ENCODE measurements at places on chromosomes 5 and 9. TPM values are rescaled to one million over a fixed set of nuclear protein-coding genes. Genes with fewer than 3 reads are reported as not detected.

DNA sequence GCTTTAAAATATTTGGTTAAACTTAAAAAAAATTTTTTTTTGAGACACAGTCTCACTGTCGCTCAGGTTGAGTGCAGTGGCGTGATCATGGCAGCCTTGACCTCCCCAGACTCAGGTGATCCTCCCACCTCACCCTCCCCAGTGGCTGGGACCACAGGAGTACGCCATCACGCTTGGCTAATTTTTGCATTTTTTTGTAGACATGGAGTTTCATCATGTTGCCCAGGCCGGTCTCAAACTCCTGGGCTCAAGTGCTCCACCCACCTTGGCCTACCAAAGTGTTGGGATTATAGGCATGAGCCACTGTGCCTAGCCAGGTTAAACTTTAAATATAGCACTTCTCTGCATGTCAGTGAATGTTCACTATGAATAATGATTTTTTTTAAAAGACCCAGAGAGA lies 224.5 kb upstream of the RFX3 start:
- H3K27ac ChIP-seq: no peak overlapping the region
- H3K36me3 ChIP-seq: no peaks in the 10 kb centered on the region
- H3K4me1 ChIP-seq: no peaks in the 10 kb centered on the region
- H3K27me3 ChIP-seq: no peaks in the 10 kb centered on the region
- no peak for DNase-seq

DNA sequence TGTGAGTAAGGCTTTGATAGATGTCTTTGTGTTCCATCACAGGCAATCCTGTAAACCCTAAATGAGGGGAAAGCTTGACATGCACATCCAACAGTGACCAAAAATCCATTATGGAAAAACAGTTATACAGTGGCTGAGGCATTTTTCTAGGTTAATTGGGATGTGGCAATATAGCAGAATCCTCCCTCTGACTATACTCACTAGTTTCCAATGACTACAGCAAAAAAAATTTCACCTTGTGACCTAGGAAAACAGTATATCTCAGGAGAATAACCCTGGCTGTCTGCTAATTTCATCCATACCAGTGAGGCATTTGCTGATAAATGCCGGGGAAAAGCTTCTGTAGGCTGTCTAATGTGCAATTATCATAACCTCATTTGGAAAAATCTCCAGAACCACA lies 49.9 kb upstream of the SNCAIP start:
- H3K4me1 ChIP-seq: no peaks in the 10 kb centered on the region
- no peaks in the 10 kb centered on the region for H3K27me3 ChIP-seq
- DNase-seq: no peak
- H3K4me3 ChIP-seq: no peak overlapping the region
- no peak overlapping the region for H3K27ac ChIP-seq

- H3K4me3 ChIP-seq: no peak overlapping the region
- H3K36me3 ChIP-seq: no peaks in the 10 kb centered on the region
- H3K27ac ChIP-seq: no peak overlapping the region
These were observed 521.7 kb downstream of the RAB3C start for GRCh38 chr5:59104400-59105127.

DNA sequence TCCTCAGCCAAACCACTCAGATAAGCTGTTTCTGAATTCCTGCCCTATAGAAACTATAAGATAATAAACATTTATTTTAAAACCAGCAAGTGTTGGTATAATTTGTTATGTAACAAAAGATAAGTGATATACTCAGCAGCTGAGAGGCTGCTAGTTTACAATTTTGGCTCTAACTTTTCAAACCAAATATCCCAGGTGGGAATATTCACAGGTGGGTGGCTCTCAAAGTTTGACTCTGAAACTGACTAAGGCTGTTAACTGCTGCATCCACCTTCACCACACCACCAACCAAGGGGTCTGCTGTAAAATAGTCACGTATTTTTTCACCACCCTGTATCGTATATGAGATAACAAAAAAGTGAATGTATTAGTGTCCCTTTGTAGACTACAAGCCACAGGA lies 9.7 kb upstream of the ZNF366 start:
- H3K36me3 ChIP-seq: no peaks in the 10 kb centered on the region
- no peak overlapping the region for H3K27ac ChIP-seq
- H3K4me1 ChIP-seq: no peaks in the 10 kb centered on the region
- DNase-seq: no peak

- H3K4me3 ChIP-seq: no peak overlapping the region
- H3K27me3 ChIP-seq: no peaks in the 10 kb centered on the region
These were observed 80.2 kb downstream of the KCNIP1 start for GRCh38 chr5:170584003-170584402.

The IPO11 gene
- 20.9 TPM for polyA plus RNA-seq

- H3K27me3 ChIP-seq: no peaks in the 10 kb centered on the region
- no peak for DNase-seq
- H3K36me3 ChIP-seq: no peaks in the 10 kb centered on the region
- peaks cover 4% of the 10 kb centered on the region for H3K4me1 ChIP-seq
- H3K27ac ChIP-seq: no peak overlapping the region
- H3K4me3 ChIP-seq: no peak overlapping the region
These were observed 78.5 kb upstream of the TBC1D2 start for GRCh38 chr9:98333703-98334582.

GRCh38 chr5:146111409-146111808 lies 6.0 kb upstream of the PLAC8L1 start:
- H3K4me1 ChIP-seq: no peaks in the 10 kb centered on the region
- H3K27me3 ChIP-seq: no peaks in the 10 kb centered on the region
- DNase-seq: no peak

DNA sequence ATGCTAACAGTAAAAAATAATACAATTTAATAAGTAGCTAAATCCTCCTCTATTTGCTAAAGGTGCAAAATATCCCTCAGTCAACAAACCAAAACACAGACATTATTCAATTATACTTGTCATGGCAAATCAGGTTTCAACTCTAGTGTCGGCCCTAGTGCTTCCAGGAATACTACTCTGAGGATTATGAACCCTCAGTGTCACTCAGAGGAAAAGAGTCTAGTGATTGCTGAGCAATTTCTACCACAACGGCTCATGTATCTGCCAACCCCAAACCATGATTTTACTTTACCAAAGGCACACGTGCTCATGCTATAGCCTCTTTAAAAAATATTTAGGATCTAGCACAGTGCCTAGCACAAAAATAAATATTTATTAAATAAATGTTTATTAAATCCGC lies 21.0 kb downstream of the RICTOR start:
- no peaks in the 10 kb centered on the region for H3K4me1 ChIP-seq
- no peaks in the 10 kb centered on the region for H3K27me3 ChIP-seq
- no peak overlapping the region for H3K27ac ChIP-seq
- DNase-seq: no peak
- no peaks in the 10 kb centered on the region for H3K36me3 ChIP-seq
- no peak overlapping the region for H3K4me3 ChIP-seq

GRCh38 chr9:78297672-78297961 lies 692 bp downstream of the PSAT1 start:
- H3K27ac ChIP-seq: no peak overlapping the region
- H3K36me3 ChIP-seq: no peaks in the 10 kb centered on the region
- H3K4me3 ChIP-seq: peak overlapping the region; percentile 62
- peaks cover 23% of the 10 kb centered on the region for H3K27me3 ChIP-seq
- H3K4me1 ChIP-seq: peaks cover 9% of the 10 kb centered on the region
- no peak for DNase-seq

- H3K27me3 ChIP-seq: no peaks in the 10 kb centered on the region
- no peak overlapping the region for H3K27ac ChIP-seq
- peaks cover 8% of the 10 kb centered on the region for H3K36me3 ChIP-seq
- no peak overlapping the region for H3K4me3 ChIP-seq
These were observed 19.8 kb downstream of the NACC2 start for GRCh38 chr9:136075134-136075841.

The SLC22A4 gene
- 9.6 TPM for polyA plus RNA-seq

- peak; percentile 36 for DNase-seq
- H3K4me3 ChIP-seq: no peak overlapping the region
- H3K36me3 ChIP-seq: no peaks in the 10 kb centered on the region
- no peaks in the 10 kb centered on the region for H3K27me3 ChIP-seq
- H3K4me1 ChIP-seq: peaks cover 21% of the 10 kb centered on the region
- H3K27ac ChIP-seq: no peak overlapping the region
These were observed 128.7 kb downstream of the PALM2AKAP2 start for GRCh38 chr9:109908459-109909390.

The PRR16 gene
- polyA plus RNA-seq: 2.7 TPM

DNA sequence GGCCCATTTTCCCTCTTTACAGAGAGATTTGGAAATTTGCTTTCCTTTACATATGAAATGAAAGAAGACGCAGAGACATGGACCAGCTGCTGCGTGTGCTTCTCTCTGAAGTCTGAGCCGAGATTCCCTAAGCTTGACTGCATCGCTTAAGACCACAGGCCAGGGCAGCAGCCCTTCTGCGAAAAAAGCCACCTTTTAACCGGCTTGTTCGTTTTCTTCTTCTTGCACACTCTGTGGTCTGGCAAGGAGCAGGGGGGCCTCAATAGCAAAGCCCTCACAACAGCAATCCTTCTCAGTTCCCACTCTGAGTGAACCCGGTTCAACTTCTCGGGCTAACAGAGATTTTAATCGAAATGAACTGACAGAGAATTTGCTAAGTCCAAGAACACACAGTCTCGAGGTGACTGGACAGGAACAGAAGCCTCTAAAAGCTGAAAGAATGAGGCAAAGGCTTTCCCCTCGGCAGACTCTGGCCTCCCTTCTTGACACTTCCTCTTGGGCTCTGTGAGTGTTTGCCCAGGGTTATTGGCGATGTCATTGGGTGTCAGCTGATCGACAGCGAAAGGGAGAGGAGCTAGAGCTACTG lies 512.9 kb upstream of the KLF4 start:
- no peaks in the 10 kb centered on the region for H3K4me1 ChIP-seq
- peaks cover 5% of the 10 kb centered on the region for H3K27me3 ChIP-seq
- DNase-seq: peak; percentile 20
- H3K27ac ChIP-seq: no peak overlapping the region
- H3K36me3 ChIP-seq: no peaks in the 10 kb centered on the region

The CDC20B gene
- 0.15 TPM for polyA plus RNA-seq

DNA sequence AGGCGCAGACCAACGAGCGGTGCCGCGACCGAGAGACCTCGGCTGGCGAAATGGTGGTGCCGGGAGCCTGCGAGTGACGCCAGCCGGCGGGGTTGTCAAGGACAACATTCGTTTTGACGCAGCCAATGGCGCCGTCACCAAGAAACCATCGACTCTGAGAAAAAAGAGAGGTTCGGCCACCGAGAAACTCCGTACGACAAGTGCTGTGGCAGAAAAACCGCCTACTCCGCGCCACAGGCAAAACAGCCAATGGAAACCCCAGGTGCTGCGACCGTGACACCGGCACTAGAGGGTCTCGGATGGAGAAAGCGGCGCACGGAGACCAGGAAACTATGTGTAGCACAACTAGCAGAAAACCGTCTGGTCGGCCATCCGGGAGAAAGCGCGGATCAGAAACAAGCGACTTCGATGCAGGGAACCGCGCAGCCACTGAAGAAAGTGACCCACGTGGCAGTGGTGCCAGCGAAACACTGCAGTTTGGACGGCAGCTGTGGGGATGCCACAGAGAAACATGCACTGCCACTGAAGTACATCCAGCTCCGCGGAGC lies 88.8 kb downstream of the ANXA2R start:
- peaks cover 18% of the 10 kb centered on the region for H3K4me1 ChIP-seq
- no peak overlapping the region for H3K27ac ChIP-seq
- peaks cover 95% of the 10 kb centered on the region for H3K27me3 ChIP-seq
- peak; percentile 57 for DNase-seq
- H3K36me3 ChIP-seq: no peaks in the 10 kb centered on the region
- H3K4me3 ChIP-seq: peak overlapping the region; percentile 42

DNA sequence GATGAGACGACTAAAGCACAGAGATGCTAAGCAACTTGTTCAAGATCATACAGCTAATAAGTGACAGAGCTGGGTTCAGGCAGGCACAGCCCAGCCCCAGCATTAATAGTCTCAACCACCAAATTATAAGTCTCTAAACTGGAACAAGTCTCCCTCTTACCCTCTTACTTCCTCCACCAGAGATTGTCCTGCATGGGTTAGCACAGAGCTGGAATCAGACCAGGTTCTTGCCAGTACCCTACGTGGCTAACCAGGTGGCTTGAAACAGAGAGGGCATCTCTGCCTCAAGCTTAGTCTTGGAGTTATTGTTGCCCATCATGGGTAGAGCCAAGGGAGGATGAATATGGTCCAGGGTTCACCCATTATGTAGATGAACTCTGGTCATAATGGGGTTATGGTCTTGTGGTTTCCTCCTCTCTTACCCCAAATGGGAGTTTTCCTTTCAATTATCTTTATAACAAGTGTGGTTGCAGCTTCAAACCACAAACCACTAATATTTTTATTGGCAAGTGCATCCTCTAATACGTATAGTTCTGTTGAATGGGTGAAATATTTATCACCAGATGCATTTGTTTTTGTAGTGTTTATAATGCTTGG lies 8.3 kb upstream of the XPA start:
- peaks cover 11% of the 10 kb centered on the region for H3K4me1 ChIP-seq

- H3K4me3 ChIP-seq: no peak overlapping the region
- no peaks in the 10 kb centered on the region for H3K27me3 ChIP-seq
- no peak overlapping the region for H3K27ac ChIP-seq
- DNase-seq: no peak
These were observed 98.9 kb downstream of the USP20 start for GRCh38 chr9:129934041-129934591.

GRCh38 chr5:138945421-138946240 lies 70.5 kb upstream of the LRRTM2 start:
- H3K27ac ChIP-seq: no peak overlapping the region
- H3K4me3 ChIP-seq: no peak overlapping the region
- H3K4me1 ChIP-seq: no peaks in the 10 kb centered on the region
- H3K36me3 ChIP-seq: peaks cover 36% of the 10 kb centered on the region
- no peak for DNase-seq

DNA sequence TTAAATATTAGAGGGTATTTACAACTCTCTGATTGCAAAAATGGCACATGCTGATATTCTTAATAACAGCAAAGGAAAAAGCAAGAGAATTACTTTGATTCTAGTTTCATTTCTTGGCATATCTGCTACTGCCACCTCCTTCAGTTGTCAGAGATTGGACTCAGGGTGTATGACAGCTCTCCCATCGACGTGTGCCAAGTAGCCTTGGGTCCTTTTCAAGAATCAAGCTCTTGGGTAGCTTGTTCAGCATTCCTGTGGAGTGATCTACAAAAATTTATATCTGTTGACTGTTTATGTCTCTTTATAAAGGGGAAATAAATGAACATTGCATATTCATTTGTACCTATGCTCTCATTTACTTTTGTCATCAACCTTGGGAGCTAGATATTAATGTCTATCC lies 315.6 kb downstream of the PRR16 start:
- no peaks in the 10 kb centered on the region for H3K27me3 ChIP-seq
- no peaks in the 10 kb centered on the region for H3K36me3 ChIP-seq
- no peak for DNase-seq
- H3K27ac ChIP-seq: no peak overlapping the region

- H3K27ac ChIP-seq: peak overlapping the region; percentile 97
- H3K4me1 ChIP-seq: peaks cover 16% of the 10 kb centered on the region
- no peaks in the 10 kb centered on the region for H3K27me3 ChIP-seq
- H3K4me3 ChIP-seq: peak overlapping the region; percentile 61
These were observed 1.1 kb upstream of the G3BP1 start for GRCh38 chr5:151770383-151771258.

Data from large intestine (tissue), 12 donors.